ENCODE measurements at places on chromosomes 6 and 20.

DNA sequence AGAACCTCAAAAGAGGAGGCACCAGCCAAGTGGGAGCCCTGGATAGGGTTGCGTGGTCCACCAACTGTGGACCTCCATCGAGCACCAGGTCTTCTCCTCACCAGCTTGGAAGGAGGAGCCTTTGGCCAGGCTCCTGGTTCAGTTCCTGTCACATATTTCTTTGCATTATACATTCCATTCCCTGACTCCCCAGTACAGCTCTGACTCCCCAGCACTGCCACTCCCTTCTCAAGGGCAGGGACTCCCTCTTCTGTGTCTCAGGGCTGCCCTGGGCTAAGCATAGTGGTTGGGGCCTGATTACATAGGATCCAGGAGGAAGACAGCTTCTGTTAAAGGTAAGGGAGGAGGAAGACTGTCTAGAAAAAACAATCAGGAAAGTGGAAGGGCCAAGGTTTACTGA lies 91.1 kb downstream of the MRPL14 start:
- DNase-seq: no peak

GRCh38 chr20:34824806-34825529 lies 483 bp downstream of the NCOA6 start:
- DNase-seq: peak; percentile 77

GRCh38 chr6:125574604-125575003 lies 174.8 kb upstream of the HEY2 start:
- no peak for DNase-seq

DNA sequence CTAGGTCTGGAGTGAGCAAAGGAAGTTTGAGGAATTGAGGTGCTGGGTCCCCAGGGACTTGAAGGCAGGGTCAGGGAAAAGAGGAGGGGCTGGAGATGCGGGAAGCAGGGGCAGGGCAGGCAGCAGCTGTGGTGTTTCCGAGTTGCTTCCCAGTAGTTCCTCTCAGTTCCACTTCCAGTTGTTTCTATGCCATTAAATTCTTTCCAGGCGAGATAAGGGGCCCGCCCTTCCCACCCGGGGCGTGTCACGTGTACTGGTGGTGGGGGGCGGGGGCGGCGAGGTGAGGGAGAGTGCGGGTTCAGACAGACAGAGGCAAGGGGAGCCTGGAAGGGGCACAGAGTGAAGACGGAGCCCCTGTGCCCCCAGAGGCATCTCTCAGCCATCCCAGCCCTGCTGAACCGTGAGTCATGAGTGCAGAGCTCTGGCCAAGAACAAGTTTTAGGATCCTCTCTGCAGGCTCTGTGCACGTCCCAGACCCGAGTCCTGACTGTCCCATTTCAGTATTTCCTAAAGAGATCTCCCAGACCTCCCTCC lies 977 bp downstream of the TNXB start:
- peak; percentile 89 for DNase-seq

GRCh38 chr20:40144581-40144980 lies 544.5 kb downstream of the MAFB start:
- DNase-seq: no peak

- no peak for DNase-seq
Observed at GRCh38 chr20:22582964-22583772, 1.2 kb downstream of the FOXA2 start.

DNA sequence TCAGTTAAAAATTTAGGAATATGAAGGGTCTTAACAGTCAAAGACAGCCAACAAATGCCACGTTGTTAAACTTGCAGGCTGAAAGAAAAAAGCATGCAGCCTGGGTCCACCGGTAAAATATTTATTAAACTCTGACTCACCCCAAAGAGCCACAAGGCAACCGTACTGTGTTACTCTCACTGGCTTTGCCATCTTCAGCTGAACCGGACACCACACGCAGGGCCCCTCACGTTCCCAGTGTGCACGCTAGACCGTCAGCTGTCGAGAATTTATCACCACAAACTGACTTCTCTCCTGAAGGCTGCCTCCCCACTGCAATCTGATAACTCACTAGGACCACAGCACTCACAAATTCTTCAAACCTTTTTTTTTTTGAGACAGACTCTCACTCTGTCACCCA lies 30.7 kb downstream of the HUS1B start:
- DNase-seq: peak; percentile 51

DNA sequence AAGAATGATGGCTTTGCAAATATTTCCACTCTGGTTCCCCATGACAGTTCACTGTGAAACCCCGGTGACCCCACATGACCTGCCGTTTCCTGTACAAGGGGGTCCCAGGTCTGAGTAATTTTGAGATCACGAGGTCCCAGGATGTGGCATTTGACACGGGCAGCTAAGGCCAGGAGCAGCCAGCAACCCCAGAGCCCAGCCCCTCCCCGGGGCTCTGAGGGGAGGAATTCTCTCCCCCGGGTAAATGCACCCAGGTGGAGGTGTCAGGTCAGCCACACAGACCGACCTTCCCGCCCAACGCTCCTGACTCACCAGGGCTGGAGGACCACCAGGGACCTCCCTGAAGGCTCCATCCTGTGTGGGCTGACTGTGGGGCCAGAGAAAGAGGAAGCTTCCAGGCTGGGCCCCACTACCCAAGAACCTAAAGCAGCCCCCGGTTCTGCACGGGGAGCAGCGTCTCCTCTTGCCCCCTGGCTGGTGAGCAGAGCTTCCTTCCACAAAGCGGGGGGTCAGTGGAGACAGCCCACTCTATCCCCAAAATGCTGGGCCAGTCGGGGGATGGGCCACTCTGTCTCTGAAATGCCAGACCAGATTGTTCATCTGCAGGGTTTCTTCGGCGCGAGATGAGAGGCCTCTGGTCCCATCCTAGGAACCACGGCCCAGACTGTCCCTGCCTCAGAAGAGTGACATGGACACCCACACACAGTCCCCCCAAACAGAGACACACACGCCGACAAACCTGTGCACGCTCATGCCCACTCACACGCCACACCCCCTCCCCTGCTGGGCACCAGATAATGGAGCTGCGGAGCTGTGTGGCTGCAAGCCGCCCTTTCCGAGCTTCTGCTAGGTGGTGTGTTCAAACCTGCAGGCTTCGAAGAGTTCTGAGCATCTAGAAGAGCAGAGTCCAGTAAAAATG lies 23.4 kb upstream of the SLCO4A1 start:
- no peak for DNase-seq

DNA sequence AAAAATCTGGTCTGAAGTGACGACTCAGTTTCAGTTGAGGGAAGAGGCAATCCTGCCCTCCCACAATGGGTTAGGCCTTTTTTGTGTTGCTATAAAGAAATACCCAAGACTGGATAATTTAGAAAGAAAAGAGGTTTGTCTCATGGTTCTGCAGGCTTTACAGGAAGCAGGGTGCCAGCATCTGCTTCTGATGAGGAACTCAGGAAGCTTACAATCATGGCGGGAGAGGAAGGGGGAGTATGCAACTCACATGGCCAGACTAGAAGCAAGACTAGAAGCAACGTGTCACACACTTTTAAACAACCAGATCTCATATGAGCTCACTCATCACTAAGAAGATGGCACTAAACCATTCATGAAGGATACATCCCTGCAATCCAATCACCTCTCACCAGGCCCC lies 529.3 kb downstream of the KIF16B start:
- no peak for DNase-seq

DNA sequence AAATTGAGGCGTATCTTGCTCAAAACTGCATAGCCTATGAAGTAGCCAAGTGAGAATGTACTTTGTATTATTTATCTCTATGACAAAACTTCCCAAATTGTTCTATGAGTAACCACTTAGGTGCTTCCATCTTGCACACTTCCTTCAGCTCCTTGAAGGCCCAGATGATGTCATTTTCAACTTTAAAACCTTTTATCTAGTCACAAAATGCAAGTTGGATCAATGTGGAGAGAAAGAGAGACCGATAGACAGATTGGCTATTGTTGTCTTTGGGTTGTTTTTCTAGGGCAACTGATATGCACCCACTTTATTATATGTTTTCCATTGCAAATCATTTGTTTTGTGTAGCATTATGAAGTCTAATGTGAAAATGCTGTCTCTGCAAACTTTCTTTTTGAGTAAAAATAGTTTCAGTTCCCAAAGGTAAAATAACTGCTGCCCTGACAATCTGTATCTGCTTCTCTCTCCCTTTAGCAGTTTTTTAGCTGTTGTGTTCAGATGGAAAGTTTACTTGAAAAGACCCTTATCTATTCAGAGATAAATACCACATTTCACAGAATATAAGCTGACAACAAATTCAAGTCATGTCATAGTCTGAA lies 73.7 kb upstream of the CITED2 start:
- no peak for DNase-seq

GRCh38 chr6:24683297-24684296 lies 16.7 kb downstream of the ACOT13 start:
- DNase-seq: no peak

- no peak for DNase-seq
Observed at GRCh38 chr6:109491207-109491938, 8.4 kb upstream of the ZBTB24 start.

DNA sequence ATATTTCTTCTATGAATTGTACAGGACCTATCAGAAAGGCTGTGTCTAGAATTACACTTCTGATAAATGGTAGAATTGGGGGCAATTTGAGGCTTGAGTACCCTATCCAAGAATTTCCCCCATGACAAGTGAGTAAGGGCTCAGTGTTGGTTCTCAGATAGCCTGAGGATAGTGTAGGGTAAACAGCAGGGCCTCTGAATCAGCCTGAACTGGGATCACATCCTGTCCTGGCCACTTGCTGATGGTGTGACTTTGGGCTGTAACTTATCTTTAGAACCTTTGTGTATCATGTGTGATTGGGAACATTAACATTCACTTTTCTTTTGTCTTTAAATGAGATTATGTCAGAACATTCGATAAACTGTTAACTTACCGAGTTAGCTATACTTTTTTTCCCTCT lies 151.0 kb downstream of the CLIC5 start:
- no peak for DNase-seq

- no peak for DNase-seq
Observed at GRCh38 chr6:733431-734219, 40.7 kb upstream of the EXOC2 start.

DNA sequence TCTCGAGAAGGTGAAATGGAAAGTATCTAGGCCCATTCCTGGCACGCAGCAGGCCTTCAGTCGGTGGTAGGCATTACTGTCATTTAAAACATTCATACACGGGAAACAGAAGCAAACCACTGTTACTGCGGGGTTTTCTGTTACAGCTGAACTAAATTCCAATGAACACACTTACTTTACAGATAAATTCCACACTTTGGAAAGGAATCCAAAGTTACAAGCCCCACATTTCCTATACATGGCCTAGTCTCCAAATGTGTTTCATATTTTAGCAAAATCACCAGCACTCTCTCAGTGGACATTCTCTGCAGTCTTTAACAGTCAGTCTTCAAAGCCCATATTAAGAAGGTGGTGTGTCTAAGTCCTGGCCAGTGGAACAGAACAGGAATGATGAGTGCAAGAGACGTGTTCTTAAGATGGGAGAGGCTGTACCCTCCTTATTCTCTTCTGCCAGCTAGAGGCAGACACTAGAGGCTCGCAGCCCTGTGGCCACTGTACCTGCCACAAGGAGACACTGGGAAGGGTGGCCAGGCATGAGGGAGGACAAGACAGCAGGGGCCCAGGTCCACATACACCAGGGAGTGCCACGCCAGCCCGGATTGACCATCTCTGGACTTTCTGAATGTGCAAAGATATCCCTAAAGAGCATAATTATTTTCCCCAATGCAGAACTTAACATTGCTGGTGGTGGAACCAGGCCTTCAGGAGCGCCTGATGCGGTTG lies 76.4 kb downstream of the CDC5L start:
- no peak for DNase-seq

GRCh38 chr20:38392356-38392755 lies 42.8 kb downstream of the SNHG17 start:
- no peak for DNase-seq

DNA sequence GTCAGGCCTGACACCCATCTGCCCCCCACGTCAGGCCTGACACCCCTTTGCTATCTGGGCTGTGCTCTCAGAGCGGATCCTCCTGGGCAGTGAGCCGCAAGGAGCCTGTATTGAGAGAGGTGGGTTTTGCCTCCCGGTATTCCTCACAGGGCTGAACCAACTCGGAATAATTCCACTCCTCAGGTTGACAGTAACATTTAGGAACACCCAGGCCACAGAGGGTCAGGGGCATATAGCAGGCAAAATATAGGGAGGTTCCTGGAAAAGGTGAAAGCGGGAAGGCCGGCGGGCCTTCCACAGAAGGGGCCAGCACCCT lies 6.8 kb upstream of the FGD2 start:
- DNase-seq: no peak

GRCh38 chr6:88124925-88125557 lies 41.1 kb downstream of the CNR1 start:
- no peak for DNase-seq

GRCh38 chr6:14126191-14126590 lies 8.6 kb downstream of the CD83 start:
- DNase-seq: peak; percentile 74

- DNase-seq: no peak
Observed at GRCh38 chr20:25586877-25587276, 1.5 kb upstream of the NINL start.

DNA sequence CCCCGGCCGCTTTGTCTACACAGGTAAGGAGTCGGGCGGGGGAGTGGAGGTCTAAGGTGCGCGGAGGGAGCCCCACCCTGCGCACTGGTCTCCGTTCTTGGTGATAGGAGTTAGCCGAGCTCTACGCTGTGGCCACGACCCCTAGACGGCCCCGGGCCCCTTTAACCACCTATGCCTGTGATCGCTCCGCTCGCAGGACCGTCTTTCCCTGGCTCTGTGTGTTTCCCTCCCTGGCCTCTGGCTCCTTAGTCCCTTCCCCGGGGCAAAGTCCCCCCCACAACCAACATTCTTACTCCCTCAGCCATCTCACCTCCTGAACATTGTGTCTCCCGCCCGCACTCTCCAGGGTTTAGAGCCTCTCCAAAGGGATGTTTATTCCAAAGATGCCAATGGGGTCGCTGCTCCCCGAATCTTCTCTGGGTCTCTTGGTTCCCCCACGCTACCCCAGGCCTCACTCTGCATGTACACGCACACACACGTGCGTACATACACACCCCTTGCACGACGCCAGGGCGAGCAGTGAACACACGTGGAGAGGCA lies 50.4 kb downstream of the CPXM1 start:
- DNase-seq: no peak

- DNase-seq: no peak
Observed at GRCh38 chr20:3446779-3447178, 24.0 kb upstream of the ATRN start.

- no peak for DNase-seq
Observed at GRCh38 chr6:32244270-32244669, 20.4 kb upstream of the NOTCH4 start.

GRCh38 chr6:36436466-36436865 lies 6.2 kb downstream of the PXT1 start:
- no peak for DNase-seq

DNA sequence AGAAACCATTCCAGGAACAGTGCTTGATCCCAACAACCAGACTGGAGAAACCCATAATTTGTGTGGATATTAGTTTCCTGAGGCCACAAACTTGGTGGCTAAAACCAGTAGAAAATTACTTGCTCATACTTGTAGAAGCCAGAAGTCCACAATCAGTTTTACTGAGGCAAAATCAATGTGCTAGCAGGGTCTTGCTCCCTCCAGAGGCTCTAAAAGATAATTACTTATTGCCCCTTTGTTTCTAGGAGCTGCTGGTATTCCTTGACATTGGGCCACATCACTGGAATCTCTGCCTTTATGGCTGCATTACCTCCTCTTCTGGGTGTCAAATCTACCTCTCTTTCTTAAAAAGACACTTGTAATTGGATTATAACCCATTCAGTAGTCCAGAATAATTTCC lies 142.2 kb upstream of the SAMD5 start:
- no peak for DNase-seq

Measured in right hindlimb (tissue), 1 donor.